ENCODE measurements at places on chromosomes 6 and 20.
A peak's percentile ranks its signal among the peaks of the same experiment; 100 is the strongest.

- DNase-seq = no peak
These were observed 3.5 kb upstream of the CDH26 start for GRCh38 chr20:59954718-59955117.

DNA sequence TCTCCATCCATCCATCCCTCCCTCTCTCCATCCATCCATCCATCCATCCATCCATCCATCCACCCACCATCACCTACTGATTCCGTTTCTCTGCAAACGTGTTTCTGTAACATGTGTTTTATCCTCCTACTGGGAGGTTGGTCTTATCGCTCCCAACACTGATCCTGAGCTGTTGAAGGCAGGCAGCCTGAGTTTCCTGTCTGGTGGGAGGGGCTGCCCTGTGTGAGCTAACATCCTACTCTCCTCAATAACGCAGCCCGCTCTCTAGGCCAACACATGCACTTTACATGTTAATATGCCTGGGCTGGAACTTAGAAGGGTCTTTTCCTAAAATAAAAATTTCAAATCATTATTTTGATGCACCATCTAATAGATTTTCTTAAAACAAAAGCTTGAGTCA is 126.5 kb downstream of the WDR27 start:
- DNase-seq = no peak

DNA sequence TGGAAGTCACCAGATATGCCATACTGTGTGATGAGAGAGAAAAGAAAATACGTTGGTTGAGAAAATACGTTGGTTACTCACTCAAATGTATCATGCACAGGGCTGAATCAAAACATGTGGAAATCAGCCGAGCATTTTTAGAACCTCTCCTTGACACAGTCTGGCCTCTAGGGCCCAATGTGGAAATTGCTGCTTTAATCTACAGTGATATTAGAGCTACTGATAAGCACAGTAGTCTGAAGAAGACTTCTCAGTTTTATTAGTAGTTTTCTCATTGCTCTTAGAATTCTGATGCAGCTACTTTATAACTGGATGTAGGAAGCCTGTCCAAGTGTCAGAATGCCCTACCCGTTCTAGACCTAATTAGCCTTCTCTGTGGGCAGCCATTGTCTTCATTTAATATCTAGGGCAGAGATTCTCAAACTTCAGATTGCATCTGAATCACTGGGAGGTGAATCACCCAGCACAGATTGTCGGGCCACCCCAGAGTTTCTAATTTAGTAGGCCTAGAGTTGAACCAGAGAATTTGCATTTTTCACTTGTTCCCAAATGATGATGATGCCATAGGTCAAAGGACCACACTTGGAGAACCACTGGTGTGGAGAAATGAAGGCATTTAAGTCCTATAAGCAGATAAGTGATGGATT is 229.1 kb downstream of the PLCB1 start:
- DNase-seq = no peak

DNA sequence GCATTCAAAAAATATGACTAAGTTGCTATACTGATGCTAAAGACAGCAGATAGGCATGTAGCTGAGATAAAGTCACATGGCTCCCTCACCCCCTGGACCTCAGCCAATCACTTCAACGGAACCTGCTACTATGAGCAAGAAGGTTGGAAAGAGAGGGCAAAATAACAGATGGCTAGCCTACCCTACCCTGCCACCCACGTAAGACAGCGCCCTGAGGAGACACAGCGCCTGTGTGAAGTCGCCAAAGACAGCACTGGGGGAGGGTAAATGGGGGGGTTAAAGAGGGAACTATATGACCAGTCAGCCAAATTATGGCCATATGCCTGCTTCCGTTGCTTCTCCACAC is 163.2 kb downstream of the RALGAPA2 start:
- DNase-seq = no peak

- no peak for DNase-seq
These were observed 5.7 kb downstream of the MRPS26 start for GRCh38 chr20:3051385-3052019.

DNA sequence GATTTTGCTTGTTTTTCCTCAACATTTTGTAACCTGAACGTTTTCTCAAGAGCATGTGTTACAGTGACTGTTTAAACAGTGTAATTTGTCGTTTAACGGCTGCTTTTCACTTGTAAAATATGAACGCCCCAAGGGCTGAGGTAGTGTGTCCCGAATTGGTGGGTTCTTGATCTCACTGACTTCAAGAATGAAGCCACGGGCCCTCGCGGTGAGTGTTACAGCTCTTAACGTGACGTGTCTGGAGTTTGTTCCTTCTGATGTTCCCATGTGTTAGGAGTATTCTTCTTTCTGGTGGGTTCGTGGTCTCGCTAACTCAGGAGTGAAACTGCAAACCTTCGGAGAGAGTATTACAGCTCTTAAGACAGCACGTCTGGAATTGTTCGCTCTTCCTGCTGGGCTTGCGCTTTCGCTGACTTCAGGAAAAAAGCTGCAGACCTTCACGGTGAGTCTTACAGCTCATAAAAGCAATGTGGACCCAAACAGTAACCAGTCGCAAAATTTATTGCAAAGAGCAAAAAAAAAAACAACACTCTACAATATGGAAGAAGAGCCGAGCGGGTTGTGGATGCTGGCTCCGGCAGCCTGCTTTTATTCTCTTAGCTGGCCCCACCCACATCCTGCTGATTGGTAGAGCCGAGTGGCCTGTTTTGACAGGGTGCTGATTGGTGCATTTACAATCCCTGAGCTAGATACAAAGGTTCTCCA is 25.1 kb upstream of the TRIM27 start:
- DNase-seq = no peak

- DNase-seq = peak; percentile 73
These were observed 23.7 kb downstream of the ZNF311 start for GRCh38 chr6:28981431-28981832.

GRCh38 chr6:41022294-41022693 is 16.7 kb downstream of the UNC5CL start:
- no peak for DNase-seq

- DNase-seq = no peak
These were observed 739 bp downstream of the B3GAT2 start for GRCh38 chr6:70956191-70956450.

DNA sequence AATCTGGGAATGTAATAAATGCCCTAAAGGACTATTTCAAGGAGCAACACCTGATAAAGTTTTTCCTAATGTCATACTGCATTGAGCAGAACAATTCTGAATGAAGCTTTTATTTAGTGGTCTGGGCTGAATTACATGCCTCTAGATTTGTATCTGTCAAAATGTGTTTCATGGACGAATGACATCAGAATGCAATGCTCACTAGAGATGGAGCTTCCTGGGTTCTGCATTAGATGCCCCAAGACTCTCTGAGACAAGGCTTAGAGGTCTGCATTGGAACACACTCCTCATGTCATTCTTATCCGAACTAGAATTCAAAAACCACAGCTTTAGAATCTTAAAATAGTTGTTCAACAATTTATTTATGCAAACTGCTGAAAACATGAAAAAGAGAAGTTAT is 62.0 kb downstream of the SYNE1 start:
- DNase-seq = no peak

GRCh38 chr6:85585741-85586140 is 7.9 kb downstream of the SNX14 start:
- no peak for DNase-seq

DNA sequence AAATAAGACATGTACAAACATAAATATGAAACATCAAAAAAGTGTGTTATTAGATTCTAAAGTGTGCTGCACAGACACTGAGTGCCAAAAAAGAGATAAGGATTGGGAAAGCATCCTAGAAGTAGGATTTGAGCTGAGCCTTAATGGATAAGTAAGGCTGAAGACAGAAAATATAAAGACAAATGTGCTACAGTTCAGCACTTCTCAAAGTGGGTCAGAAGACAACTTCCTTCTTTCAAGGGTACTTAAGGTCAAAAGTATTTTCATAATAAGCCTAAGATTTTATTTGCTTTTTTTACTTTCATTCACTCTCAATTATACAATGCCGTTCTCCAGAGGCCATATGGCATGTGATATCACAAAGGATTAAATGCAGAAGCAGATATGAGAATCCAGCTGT is 16.8 kb downstream of the USP45 start:
- DNase-seq = no peak

DNA sequence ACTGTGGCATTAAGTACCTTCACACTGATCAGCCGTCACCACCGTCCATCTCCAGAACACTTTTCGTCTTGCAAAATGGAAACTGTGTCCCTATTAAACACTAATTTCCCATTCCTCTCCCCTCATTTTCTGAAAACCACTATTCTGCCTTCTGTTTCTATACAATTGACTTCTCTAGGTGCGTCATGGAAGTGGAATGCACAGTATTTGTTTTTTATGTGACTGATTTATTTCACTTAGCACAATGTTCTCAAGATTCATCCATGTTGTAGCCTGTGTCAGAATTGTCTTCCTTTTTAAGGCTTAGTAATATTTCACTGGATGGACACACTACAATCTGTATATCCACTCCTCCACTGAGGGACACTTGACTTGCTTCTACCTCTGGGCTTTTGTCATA is 53.8 kb upstream of the PDE10A start:
- no peak for DNase-seq

DNA sequence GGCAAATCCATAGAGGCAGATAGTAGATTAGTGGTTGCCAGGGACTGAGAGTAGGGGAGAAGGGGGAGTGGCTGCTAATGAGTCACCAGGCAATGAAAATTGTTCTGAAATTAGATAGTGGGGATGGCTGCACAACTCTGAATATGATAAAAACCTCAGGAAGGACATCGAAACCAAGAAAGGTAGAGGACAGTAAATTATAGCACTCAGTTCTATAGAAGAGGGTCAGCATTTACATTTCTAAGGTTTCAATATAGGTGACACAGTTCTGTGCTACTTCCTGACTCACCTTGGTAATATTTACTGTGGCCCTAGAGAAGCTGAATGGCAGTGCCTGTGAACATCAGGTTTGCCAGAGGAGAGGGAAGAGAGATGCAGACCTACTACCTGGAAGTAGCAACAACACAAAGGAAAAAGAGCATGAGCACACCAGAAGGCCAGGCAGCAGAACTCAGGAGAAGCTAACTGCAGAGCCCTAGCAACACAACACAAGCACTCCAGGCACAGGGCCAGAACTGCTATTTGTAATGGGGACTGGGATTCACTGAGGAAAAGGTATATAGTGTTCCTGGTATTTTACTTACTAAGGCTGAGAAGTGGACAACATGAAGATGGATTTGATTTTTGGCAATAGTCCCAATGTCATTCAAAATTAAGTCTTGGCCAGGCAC is 75.9 kb downstream of the PLCG1 start:
- DNase-seq = no peak
